ENCODE measurements at places on chromosomes 13 and 19.
A peak's percentile ranks its signal among the peaks of the same experiment; 100 is the strongest.

DNA sequence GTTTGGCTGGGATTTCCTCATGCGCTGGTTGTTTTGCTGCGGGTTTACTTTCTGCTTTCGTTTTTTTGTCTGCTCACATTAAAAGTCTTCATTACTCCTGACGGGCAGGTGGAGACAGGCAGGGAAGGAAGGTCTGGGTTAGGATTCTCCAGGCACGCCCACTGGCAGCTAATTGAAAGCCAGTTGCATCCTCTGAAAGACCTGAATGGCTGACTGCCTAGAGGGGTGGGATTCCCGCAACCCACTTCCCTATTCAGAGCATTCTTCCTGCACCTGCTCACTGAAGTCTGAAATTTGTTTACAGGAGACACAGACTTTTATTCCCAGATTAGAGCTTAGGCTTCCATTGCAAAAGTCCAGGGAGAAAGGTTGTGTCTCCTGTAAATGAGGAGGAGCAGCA is 172.0 kb downstream of the UQCRFS1 start:
- DNase-seq = no peak

- peak; percentile 1 for DNase-seq
These were observed 5.8 kb downstream of the CD320 start for GRCh38 chr19:8302357-8302691.

DNA sequence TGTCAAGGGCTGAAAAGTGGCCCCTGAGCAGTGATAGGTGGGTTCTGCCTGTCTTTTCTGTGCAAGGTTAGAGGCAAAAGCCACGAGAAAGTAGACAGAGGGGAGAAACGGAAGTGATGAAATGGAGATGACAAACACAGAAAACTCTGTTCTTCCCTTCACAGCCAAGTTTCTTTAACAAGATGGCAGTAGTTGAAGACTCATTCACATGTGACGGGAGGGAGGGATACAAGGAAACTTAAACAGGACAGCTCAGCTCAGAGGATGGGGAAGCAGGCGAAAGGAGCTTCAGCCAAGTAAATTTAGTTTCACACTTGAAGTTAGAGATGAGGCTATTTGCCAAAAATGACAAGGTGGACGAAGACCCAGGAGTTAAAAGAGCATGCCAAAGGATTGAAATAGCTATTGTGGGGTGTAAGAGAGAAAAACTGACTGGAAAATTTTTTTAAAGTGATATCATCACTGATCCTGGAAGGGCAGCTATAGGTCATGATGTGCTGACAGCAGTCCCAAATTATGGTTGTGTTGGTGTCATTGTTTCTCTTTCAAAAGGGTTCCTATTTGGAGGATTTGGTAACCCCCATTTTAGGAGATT is 347.9 kb downstream of the EFNB2 start:
- no peak for DNase-seq

GRCh38 chr13:24064371-24064770 is 96.1 kb upstream of the SPATA13 start:
- no peak for DNase-seq

GRCh38 chr13:31495336-31495735 is 244.0 kb upstream of the RXFP2 start:
- no peak for DNase-seq

Data from endothelial cell (in vitro differentiated cells).